Head of caudate nucleus (tissue), 42 donors: ENCODE measurements at places on chromosomes 3 and 15.
A peak's percentile ranks its signal among the peaks of the same experiment; 100 is the strongest.

GRCh38 chr15:79010278-79010677 is 65.4 kb upstream of the CTSH start:
- DNase-seq: no peak

- no peak for DNase-seq
Observed at GRCh38 chr3:153400641-153401040, 238.6 kb downstream of the RAP2B start.

DNA sequence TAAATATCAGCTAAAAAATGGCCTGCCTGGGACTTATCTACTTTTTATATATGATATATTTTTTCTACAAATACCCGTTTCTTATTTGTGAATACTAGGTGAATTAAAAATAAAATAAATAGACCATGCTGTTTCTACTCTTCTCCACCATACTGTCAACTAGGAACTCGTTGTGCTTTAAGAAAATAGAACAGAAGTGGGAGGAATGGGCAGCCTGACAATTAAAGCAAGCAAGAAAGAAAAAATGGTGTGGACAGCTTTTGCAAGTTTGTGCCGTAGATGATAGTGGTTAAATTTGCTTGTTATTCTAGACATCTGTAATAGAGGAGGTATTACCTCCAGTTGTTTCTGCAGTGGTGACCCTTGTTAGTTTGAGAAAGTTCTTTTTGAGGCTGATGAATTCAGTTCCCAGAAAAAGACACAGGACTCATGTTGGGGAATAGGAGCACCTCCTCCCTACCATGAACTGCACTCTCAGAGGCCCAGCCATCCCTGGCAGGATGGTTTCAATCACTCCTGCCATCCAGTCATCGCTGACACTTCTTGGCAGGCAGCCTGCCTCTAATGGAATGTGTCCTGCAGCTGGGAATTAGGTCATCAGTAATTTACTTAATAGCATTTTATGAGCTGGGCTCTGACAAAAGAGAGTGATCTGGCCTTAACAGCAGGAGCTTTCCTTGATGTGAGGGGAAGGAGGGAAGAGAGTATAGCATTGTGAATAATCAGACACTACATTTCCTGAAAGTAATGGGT is 105.0 kb upstream of the GAP43 start:
- no peak for DNase-seq

- DNase-seq: peak; percentile 27
Observed at GRCh38 chr3:138412821-138413551, 21.4 kb upstream of the ESYT3 start.

DNA sequence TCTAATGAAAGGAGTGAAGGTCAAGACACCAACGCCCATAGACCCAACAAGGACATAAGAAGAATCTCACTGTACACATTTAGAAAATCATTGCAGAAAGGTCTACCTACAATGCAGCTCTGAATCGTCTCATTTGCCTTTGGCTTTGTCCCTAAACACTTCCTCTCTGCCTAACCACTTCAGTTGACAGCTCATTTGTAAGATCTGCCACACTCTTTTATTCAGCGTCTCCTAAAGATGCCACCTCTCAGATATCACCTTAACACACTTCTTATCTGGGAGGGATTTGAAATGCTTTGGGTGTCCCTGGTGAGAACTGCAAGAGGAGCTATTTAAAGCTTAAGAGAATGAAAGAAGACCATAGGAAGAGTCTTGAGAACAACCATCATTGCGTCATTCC is 38.7 kb downstream of the RAB27A start:
- no peak for DNase-seq

DNA sequence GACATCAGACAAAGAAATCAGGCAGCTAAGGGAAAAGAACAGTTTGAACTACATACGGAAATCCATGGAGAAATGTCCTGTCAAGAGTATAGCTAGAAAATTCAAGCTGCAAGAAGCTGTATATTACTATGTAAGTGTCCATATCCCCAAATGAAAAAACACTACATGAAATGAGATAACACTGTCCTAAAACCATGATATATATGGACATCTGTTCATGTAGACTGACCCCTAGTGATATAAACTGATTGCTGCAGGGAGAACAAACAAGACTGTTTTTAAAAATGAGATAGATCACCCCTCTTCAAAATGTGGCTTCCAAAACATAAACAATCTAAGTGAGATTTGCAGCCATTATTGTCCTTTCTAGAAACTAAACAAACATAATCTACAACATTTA is 985.6 kb downstream of the EPHA3 start:
- no peak for DNase-seq
